ENCODE measurements at places on chromosomes 6 and 20.

DNA sequence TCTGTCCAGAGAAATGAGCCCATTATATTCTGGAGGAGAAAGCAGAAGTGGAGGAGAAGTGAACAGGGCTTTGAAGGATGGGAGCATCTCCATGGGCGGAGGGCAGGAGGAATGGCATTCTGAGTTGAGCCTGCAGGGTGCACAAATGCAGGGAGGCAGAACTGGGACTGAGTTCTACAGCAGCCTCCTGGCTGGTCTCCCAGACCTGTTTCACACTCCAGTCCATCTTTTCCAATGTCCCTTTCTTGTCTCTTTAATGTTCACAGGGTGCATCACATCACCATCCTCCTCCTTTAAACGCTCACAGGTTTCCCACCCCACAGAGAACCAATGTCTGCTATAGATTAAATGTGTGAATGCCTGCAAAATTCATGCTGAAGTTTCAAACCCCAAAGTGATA, 302.9 kb downstream of the PTPRT start:
- no peak for DNase-seq

DNA sequence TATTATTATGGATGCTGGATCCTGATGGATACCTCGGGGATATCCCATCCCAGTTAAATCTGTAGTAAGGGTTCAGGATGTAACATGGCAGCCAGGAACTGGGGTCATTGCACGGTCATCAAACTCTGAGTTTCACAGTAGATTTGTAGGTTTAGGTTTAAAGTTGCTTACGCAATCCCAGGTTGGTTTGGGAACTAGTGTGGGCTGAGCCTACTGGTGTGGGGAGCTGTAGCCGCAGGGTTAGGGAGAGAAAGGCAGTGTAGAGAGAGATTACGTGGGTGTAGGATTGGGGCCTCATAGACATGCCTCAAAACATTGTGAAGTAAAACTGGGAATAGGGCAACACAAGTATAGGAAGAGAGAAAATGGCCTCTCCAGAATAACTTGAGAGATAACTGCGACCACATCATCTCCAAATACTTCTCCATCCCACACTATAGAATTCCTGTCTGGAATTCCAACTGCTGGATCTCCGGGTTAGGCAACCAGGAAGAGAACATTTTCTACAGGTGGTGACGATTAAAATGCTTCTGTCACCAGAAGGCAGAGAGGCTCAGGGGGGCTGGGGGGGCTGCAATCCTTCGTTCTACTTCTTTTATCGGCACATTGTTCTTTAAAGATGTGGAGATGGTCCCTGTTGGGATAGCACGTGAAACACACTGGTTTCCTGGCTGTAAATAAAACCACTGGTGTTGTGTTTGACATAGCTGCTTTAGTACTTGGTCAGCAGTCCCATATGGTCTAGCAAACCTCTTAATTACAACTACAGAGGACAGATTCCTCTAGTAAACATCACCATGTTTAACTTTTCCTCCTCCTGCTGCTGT, 44.9 kb upstream of the TMEM170B start:
- no peak for DNase-seq

DNA sequence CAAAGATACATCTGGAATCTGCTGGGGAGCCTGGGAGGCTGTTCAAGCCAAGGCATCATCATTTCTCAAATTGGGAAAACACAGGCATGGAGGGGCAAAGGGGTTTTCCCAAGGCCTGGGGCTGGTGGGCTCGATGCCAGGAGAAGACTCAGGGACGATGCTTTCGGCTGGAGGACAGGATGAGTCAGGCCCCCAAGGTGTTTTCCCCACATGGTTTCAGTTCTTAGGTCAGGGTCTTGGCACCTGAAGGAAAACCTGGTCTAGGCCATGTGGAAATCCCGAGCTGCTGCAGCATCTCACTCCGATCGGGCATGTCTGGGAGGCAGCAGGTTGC, 348.1 kb downstream of the CDC5L start:
- DNase-seq, result no peak

GRCh38 chr6:127858727-127859391, 42.0 kb downstream of the THEMIS start:
- no peak for DNase-seq

DNA sequence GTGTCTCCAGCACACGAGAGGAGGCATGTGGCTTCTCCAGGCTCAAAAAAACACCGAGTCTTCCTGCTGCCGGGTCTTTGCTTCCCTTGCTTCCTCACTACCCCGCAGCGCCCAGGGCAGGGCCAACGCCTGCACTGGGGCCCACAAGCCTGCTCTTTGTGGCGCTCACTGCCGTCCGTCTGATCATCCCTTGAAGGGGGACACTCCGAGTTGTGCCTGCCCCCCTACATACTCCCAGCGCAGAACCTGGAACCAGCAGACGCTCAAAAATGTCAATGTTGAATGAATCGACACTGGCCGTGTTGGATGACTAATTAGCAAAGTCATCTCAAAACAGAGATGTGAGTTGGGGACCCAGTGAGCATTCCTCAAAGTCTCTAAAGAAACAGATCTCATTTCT, 8.1 kb upstream of the ARFGAP1 start:
- no peak for DNase-seq

GRCh38 chr20:39268981-39269461, 306.9 kb downstream of the DHX35 start:
- DNase-seq, result no peak

DNA sequence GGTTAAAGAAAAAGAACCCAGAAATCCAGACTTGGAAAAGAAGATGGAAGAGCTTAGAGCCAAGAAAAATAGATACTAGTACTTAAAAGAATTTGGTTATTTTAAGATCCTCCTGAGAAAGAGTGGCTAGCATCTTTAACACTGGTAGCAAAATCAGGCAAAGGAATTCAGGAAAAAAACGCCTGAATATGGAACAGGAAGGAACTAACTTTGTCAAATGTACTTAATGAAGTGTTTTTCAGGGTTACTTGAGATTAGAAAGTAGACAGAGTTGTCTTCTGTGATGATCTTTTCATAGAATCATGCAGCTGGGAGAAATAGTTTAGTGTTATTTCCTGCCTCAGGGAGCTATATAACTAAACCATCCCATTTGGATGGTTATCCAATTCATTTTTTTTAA, 50.8 kb upstream of the SASH1 start:
- DNase-seq, result no peak

DNA sequence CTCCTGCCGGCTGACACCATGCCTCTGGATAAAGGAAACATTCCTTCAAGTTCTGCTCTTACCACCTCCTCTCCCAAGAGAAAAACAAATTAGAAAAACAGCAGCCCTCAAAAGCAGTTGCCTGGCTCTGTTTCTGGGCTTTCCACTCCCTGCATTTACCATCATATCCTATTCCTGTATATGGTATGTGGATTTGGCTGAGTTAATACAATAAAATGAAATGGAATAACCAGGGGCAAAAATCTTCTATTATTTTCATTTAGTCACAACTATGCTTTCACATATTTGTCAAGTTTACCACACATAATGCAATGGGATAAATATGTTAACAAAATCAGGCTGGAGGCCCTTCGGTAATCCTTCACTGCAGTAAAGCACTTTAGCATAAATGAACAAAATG, 34.3 kb downstream of the COL12A1 start:
- no peak for DNase-seq

- no peak for DNase-seq
These were observed 19.2 kb upstream of the TBC1D22B start for GRCh38 chr6:37238381-37238780.

- no peak for DNase-seq
These were observed 69.2 kb downstream of the THBS2 start for GRCh38 chr6:169184419-169184818.

DNA sequence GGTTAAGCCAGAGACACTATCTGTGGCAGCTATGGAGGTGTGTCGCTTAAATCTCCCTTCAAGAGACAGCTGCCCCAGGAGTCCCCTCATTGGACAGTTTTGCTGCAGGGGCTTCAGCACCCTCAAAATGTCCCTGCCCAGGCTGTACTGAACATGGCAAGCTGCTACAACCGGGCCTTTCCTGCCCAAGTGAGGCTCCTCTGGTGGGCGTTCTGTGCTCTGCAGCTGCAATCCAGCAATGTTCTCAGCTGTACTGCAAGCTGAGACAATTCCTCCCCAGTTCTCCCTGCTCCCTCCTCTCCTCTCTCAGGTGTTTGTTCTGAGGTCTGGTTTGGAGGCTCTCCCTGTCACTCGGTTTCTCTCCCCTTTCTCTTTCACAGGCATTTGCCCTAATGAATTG, 190.8 kb upstream of the LAMP5 start:
- DNase-seq, result no peak

DNA sequence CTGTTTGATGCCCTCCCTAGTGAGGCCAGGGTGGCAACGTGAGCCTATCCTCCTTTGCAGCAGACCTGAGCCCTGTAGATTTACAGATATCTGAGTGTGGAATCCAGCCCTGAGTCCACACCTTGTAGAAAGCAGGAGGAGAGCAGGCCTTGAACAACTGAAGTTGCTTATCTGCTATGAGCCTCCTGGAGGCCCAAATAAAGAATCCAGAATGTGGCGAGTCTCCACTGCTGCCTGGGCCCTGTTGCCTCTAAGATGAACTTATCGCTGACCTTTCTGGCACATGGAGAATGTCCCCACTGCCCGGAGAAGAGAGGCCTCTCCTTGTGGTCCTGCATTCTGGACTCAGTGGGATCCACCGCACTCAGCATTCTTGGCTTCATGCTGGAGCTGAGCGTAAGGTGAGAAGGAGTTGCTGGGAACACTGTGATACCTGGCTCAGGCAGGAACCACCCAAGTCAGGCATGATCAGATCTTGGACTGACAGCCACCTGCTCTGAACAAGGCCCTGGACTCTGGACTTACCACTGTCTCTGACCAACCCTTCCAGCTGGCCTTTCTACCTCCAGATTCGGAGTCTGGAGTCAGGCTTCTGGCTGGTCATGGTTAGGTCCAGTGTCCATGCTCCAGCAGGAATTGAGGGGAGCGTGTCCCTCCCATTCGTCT, 5.8 kb upstream of the MANBAL start:
- no peak for DNase-seq
